Hematopoietic multipotent progenitor cell treated with erythropoietin and hydrocortisone succinate and interleukin-3 and kit ligand, for 4 days (in vitro differentiated cells): ENCODE measurements at places on chromosomes 5 and 9.

GRCh38 chr9:4365055-4365454 is 65.2 kb upstream of the GLIS3 start:
- no peak for DNase-seq

- DNase-seq, result no peak
These were observed 21.9 kb upstream of the FOCAD start for GRCh38 chr9:20662156-20662555.

DNA sequence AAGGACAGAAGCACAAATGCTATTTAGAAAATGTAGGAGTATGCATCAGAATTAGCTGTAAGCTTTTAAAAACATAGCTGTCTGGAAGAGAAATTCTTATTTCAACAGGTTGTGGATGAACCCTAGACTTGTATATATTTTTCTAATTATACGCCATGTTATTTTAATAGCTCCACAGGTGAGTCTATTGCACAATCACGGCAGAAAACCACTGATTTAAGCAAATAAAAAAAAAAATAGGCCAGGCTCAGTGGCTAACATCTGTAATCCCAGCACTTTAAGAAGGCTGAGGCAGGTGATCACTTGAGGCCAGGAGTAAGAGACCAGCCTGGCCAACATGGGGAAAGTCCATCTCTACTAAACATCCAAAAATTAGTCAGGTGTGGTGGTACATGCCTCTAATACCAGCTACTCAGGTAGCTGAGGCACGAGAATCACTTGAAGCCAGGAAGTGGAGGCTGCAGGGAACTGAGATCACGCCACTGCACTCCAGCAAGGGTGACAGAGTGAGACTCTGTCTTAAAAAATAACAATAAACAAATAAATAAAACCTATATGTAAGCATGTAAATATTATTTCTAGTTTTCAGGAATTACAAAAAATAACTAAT is 11.7 kb downstream of the TRIM23 start:
- no peak for DNase-seq

- DNase-seq, result peak; percentile 87
These were observed 4.6 kb upstream of the SLC25A48 start for GRCh38 chr5:135829681-135830383.

DNA sequence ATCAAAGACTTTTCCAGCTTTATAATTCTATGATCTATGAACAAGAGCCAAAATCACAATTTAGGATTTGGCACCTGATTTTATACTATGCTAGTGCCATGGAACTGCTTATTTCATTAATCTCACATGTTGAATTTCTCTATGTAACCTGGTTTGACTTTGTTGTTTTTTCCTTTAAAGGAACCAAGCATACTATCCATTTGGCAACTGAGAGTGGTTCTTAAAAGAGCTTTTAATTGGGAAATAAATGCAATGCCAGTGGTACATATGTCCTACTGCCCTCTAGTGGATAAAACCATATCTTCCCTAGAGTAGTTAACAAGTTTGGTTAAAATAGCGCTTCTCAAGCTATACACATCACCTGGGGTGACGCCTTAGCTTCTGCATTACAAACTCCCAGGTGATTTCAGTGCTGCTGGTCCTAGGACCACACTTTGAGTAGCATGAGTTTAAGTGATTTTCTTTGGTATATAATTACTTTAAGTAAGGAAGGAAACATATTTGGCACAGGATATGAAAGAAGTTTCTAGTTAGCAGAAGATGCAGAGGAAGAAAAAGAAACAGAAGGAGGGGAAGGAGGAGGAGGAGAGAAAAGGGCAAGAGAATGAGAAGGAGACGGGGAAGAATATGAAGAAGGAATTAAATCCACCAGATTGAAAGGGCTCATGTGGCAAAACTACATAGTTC is 56.8 kb downstream of the FGF10 start:
- peak; percentile 65 for DNase-seq

GRCh38 chr9:109346904-109347303 is 26.0 kb upstream of the EPB41L4B start:
- no peak for DNase-seq

DNA sequence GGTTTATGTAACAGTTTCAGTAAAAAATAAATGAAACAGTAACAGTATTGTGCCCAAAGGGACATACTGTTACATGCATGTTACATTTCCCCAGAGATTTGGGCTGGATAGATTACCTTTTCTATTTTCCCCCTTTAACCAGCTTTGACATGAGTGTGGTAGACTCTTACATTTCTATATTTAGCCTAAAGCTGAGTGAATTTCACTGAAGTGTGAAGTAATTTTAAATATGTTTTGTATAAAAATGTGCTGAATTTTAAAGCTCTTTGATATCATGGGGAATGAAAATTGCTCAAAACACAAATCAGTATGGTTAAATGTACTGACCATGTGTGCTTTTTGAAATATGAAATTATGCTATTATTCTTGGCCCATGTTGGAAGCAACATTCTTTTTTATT is 122.3 kb upstream of the CDH10 start:
- DNase-seq, result no peak

GRCh38 chr5:38846379-38847011 is 683 bp downstream of the OSMR start:
- no peak for DNase-seq

- DNase-seq, result peak; percentile 92
These were observed at the start of gene NUDT12 for GRCh38 chr5:103562453-103563157. Gene NUDT12, minus strand, starts transcription at chr5:103562789. Its CDS starts 2,541 bp downstream, at chr5:103560248.

GRCh38 chr9:133888809-133889491 is 103.2 kb downstream of the VAV2 start:
- DNase-seq, result no peak

- DNase-seq, result no peak
These were observed 44.8 kb upstream of the CNTLN start for GRCh38 chr9:17090041-17090440.

- DNase-seq, result no peak
These were observed 59.1 kb upstream of the PHF2 start for GRCh38 chr9:93517331-93517730.

GRCh38 chr9:85729882-85730281 is 11.9 kb downstream of the AGTPBP1 start:
- peak; percentile 79 for DNase-seq

DNA sequence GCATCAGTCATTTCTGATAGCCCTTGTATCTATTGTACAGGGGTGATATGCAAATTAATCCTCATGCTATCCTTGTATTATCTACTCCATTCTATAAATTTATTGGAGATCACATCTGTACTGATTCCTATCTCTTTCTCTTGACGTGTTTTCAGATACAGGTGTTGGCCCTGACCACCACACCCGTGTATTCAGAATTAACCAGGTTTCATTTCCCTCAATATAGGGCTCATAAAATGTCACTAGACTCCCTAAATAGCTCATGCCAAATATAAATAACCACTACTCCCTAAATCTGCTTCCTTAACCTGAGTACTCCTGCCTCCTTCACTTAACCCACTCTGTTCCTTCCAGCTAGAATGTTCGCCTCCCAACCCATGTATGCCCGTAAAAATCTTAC is 522.8 kb upstream of the KLF4 start:
- no peak for DNase-seq

- no peak for DNase-seq
These were observed 348.2 kb downstream of the IRX2 start for GRCh38 chr5:2403296-2403695.

GRCh38 chr9:105679257-105680022 is 14.9 kb upstream of the TMEM38B start:
- DNase-seq, result no peak

GRCh38 chr9:94619026-94619425 is 20.3 kb downstream of the FBP1 start:
- DNase-seq, result no peak

DNA sequence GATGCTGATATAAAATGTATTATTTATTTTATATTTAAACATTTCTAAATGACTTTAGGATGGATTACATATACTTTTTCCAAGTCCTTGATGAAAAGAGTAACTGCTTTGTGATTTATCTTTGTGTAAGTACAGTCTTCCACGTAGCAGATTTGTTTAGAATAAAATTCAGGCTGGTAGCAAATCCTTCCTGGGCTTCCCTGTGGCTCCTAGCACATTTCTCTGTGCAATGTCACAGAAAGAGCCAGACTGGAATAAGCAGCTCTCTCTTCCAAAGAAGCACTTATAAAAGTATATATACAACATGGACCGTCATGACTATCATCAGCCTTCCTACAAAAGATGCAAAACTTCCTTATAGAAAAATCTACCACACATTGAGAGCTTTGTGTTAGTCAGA is 388.6 kb downstream of the ACTL7B start:
- DNase-seq, result no peak

- DNase-seq, result no peak
These were observed 157.9 kb downstream of the ZDHHC21 start for GRCh38 chr9:14535161-14535955.

GRCh38 chr9:21974343-21974721 is 19.9 kb downstream of the CDKN2A start:
- DNase-seq, result no peak

DNA sequence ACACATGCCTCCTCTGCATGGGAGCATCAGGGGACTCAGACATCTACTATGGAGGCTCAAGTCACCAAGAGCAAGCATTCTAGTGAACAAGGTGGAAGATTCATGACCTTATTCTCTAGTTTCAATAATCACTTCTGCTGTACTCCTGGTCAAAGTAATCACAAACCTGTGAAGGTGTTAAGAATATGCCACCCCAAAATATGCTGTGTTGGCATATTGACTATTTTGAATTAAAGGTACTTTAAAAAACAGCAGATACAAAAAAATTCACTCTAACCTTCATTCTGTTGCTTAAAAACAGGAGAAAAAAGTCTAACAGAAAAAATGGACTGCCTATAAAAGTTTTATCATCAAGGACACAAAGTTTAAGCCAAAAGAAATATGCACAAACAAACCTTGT is 607.8 kb upstream of the TYRP1 start:
- no peak for DNase-seq

GRCh38 chr5:176985516-176985915 is 21.1 kb downstream of the UIMC1 start:
- DNase-seq, result no peak

DNA sequence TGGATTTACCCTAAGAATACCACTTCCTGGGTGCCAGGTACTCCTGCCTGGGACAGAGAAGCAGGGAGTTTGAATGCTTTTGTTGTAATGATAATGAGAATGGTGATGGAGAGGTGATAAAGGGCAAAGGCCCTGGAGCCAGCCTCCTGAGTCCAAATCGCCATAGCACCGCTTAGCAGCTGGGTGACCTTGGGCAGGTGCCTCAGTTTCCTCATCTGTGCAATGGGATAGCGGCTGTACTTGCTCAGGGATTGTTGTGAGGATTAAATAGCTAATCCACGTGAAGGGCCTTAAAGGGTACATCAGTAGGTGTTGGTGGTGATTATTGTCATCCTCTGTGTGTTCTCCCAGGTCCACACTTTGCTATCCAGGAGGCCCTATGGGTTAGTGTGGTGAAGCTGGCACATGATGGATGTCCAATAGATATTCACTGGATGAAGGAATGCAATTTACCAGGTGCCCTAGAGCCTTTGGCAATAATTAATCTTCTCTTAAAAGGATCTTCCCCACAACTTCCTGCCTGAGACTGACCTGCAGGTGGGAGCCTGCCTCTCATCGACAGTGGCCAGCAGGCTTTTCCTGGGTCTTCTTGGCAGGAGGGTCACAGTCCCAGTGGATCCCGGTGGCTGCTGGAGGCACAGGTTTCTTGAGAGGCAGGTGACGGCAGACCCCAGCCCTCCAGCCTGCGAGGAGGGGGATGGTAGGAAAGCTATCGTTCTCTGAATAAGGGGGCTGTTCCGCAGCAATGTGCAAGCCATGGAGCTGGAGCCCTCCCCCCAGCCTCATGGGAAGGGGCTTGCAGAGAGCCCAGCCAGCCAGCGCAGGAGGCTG is 160.2 kb downstream of the MACROH2A1 start:
- DNase-seq, result no peak

DNA sequence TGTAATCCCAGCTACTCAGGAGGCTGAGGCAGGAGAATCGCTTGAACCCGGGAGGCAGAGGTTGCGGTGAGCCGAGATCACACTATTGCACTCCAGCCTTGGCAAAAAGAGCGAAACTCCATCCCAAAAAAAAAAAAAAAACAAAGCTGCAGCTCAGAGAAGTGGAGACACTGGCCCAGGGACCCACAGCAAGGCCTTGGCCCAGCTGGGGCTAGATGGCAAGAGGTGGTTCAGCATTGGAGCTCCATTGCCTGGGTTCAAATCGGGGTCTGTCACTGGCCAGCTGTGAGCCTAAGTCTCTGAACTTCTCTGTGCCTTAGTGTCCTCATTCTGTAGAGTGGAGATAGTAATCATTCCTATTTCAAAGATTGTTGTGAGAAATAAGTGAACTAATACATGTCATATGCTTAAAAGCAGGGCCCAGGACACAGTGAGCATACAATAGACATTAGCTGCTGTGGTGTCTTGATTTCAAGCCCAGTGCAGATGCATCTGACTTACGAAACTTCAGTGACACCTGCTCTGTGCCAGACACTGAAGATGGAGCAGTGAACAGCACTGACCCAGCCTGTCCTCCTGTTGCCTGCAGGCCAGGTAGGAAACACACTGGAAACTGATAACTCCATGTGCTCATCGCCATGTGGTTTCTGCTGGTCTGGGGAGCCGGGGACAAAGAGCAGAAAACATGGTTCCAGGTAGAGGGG is 127.7 kb downstream of the C9orf50 start:
- no peak for DNase-seq

- peak; percentile 18 for DNase-seq
These were observed 113.6 kb upstream of the ADRA1B start for GRCh38 chr5:159802661-159803060.

GRCh38 chr5:38329132-38329715 is 70.9 kb downstream of the EGFLAM start:
- DNase-seq, result no peak

DNA sequence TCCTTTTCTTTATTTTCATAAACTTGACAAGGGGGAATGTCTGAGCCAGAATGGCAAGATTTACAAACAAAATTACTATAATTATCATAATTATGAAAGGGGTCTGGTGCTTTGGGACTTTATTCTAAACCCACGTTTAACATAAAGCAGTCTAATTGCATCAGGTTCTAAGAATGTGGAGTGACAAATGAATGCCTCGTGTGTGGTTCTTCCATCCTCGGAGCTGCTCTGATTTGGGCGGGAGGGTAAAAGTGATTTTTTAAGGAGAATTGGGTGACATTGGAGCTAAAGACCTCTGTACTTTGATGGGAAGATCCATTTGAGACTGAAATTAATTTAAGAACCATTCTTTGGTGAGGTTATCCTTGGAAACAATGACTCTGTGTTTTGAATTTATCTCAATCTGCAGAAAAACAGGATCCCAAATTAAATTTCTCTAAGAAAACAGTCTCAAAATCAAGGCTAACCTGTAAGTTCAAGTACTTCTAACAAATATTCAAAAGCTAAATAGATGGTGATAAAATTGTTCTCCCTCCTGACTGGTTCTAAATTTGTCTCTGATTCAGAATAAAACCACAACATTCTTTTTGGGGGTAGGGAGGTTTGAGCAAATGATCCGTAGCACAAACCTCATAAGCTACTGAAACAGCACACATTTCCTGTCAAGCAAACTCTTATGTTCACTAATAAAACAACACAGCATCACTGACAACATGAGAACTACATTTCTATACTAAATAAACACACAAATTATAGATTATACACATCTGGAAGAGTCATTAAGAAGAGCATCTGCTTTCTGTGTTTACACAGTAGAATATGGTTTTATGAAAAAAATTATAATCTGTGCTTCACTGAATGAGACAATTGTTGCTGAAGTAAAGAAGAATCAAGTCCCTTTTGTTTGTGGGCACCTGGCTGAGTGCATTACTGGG is 85.5 kb downstream of the DCP2 start:
- no peak for DNase-seq
